ENCODE measurements at places on chromosomes 1 and 21. TPM values are rescaled to one million over a fixed set of nuclear protein-coding genes. Genes with fewer than 3 reads are reported as not detected.

GRCh38 chr1:226690460-226690982, 48.6 kb downstream of the ITPKB start:
- no peak for DNase-seq

DNA sequence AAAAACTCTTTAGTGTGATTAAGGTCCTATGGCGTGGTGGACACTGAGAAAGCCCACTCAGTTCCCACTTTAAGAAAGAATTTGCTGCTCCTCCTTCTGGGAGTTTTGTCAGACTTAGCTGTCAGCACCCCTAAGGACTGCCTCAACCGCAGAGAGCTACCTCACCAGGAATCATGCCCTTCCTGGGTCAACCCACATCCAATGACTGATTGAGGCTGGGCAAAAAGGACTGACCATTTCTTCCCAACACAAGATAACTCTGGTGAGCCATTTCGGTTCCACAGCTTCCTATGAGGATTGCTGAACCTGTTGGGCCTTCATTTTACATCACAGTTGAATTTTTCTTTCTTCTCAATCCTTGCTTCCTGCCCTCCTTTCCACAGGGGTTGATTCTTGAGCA, 197.9 kb downstream of the NCAM2 start:
- DNase-seq = peak; percentile 52

DNA sequence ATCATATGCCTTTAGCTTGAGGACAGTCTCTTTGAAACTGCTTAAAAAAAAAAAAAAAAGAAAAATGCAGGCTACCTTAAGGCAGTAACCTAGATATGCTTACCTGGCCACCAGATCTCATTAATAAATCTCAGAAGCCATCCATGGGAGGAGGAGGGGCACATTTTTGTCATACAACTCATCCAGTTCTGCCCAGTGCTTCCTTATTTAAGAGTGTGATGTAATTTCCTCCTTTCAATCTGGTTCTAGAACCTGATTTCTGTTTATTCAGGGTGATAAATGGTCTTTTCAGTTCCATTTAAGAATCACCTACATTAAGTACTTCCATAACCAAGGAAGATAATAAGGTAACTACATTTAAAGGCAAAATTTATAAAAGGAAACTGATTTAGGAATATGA, 6.1 kb downstream of the ERRFI1 start:
- DNase-seq = peak; percentile 83

IFI44L gene
- total RNA-seq = not detected

FCRL1 gene
- not detected for total RNA-seq

CRABP2 gene
- 6.0 TPM for total RNA-seq

DTL gene
- 66.3 TPM for total RNA-seq

Data from HT1080 (cell line).